ENCODE measurements at places on chromosomes 12 and 14.

GRCh38 chr12:64625243-64626077 is 15.2 kb downstream of the RASSF3 start:
- peak; percentile 90 for DNase-seq

- DNase-seq: no peak
Observed at GRCh38 chr14:99380402-99380801, 100.3 kb downstream of the SETD3 start.

GRCh38 chr12:20436316-20436715 is 68.0 kb downstream of the PDE3A start:
- no peak for DNase-seq

DNA sequence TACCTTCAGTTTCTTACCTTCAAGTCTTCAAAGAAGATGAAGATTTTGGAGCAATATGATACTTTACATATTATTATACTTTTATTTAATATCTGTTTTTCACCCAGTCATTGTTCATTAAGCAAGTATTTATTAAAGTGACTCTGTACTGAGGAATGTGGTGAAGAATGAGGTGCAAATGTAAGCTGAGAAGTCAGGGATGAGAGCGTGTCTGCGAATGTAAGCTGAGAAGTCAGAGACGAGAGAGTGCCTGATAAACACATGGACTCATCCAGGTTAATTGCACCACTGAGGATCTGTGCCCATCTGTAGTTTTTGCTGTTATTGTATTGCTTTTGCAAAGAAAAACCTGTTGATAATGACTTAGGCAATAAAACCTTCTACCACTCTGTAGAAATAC is 211.9 kb upstream of the FAR2 start:
- no peak for DNase-seq

GRCh38 chr12:64813723-64814122 is 10.7 kb upstream of the TBC1D30 start:
- no peak for DNase-seq

- DNase-seq: no peak
Observed at GRCh38 chr14:58820032-58820431, 182.3 kb downstream of the DACT1 start.

GRCh38 chr12:79322905-79323304 is 367.9 kb downstream of the PAWR start:
- no peak for DNase-seq

- DNase-seq: no peak
Observed at GRCh38 chr14:51539571-51540037, 112.1 kb upstream of the FRMD6 start.

DNA sequence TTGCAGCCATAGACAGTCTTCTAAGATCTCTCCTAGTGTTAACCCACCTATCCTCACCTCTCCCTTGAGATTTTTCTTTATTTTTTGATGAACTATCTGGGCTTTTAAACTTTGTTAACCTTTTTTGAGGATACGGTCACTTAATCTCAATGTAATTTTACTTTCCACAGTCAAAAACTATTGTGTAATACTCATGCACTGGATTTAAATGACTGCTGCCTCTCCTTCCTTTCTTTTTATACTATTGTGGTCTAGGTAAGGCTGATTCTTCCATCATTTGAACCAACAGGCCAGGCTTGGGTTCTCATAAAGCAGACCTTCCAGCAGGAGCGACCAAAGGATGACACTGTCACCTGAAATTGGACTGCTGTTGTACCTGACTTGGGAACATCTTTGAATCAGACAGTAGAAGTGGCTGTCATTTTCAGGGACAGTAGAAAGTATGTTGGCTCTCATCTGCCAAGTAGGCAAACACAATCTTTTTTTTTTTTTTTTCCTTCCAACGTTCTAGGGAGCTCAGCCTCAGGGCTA is 689 bp upstream of the PDE3A start:
- DNase-seq: no peak

GRCh38 chr14:53620317-53620716 is 336.3 kb downstream of the BMP4 start:
- no peak for DNase-seq

GRCh38 chr12:67826148-67826547 is 163.1 kb upstream of the IFNG-AS1 start:
- DNase-seq: no peak

DNA sequence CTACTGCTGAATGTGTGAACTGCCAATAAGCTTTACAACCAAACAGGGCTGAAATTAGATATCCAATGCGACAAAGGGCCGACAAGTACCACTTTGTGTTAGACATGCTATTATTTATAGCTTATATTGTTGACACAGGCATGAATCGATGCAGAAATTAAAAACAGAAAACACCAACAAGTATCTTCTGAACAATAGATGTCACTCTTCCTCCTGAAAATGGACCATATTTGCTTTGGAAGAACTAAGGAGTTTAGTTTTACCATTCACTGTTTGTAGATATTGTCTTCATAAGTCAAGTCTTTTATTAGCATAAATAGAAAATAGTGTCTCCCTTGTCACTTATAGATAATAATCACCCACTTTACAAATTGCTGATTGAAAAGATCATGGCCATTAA is 86.5 kb downstream of the LRIG3 start:
- peak; percentile 45 for DNase-seq

GRCh38 chr12:87140262-87140661 is 884.1 kb upstream of the MGAT4C start:
- no peak for DNase-seq

- DNase-seq: peak; percentile 42
Observed at GRCh38 chr12:56129206-56129941, 1.3 kb downstream of the ESYT1 start.

GRCh38 chr12:2454601-2455177 is 340.1 kb upstream of the FKBP4 start:
- DNase-seq: no peak

DNA sequence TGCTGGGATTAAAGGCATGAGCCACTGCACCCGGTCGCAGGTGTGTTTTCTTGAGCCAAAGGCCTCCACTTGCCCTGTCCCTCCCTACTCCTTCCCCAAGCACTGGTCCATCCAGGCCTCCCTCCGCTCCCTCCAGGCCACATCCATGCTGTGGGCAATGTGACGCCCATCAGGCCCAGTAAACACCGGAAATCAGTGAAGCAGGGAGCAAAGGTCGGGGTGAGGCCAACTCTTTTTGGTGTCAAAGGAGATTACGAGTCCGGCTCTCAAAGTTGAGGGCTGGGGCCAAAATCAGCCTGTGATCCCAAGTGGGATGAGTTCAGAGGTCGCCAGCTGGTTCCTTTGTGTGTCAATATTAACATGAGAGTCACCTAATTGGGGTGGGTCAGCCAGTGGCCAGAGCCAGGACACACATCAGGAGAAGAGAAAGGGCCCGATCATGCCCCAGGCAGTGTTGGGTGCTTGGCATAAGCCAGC is 195.7 kb downstream of the RBM19 start:
- DNase-seq: no peak

DNA sequence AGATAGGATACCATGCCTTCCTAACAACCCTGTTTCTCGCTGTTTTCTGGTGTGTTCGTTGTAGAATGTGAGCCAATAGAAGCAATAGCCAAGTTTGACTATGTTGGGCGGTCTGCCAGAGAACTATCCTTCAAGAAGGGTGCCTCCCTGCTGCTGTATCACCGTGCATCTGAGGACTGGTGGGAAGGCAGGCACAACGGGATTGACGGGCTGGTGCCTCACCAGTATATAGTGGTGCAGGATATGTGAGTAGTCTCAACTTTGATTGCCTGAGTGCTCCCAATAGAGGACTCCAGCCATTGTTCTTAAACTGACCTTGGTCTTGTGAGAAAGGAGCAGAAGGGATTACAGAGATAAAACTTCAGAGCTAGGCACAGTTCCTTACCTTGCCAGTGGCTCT is 96.2 kb downstream of the KICS2 start:
- DNase-seq: no peak

- no peak for DNase-seq
Observed at GRCh38 chr12:96502477-96502876, 13.1 kb downstream of the CFAP54 start.

- no peak for DNase-seq
Observed at GRCh38 chr14:33578461-33579216, 372.2 kb downstream of the EGLN3 start.

DNA sequence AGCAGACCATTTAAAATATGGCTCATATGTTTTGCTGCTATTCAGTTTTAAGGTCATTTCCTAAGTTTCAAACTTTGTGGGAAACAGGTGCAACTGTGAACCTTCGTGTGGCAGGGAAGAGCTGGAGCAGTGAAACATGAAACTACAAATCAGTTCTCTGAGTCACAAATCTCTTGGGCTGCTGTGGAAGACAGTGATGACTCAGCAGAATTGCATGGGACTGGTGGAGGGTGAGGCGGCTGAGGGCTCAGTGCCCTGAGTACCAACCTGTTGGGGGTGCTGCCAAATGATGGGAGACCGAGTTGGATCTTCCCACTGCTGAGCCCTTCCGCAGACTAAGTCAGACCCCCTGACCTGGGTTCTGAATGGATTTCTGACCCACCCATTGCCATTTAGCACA is 8.4 kb upstream of the CALM1 start:
- peak; percentile 67 for DNase-seq

All from T47D (cell line).